ENCODE measurements at places on chromosomes 1 and 21. TPM values are rescaled to one million over a fixed set of nuclear protein-coding genes. Genes with fewer than 3 reads are reported as not detected.
A peak's percentile ranks its signal among the peaks of the same experiment; 100 is the strongest.

Gene EIF2D
- total RNA-seq: 29.2 TPM

Gene RASSF5
- 7.8 TPM for total RNA-seq

Gene SASS6
- total RNA-seq: 2.1 TPM

Gene LINGO4
- total RNA-seq: 0.77 TPM

Gene RGS8
- 0.05 TPM for total RNA-seq

Gene MXRA8
- 20.2 TPM for total RNA-seq

DNA sequence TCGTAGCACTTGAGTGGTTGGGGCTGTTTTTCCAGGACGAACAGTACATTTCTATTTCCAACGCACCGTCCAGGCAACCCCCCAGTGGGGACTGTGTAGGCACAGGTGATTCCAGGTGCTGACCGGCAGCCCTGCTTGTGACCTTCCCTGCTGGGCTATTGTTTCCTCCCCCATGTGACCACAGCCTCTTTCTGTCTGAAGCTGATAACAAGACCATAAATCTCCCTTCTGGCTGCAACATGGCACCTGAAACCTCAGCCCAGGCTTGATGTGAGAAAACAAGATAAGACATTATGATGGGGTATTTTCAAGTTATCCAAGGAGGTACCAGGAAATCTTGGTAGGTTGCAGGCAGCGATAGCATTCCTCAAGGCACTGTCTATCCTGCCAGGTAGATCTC, 48.2 kb downstream of the HLX start:
- DNase-seq: no peak

DNA sequence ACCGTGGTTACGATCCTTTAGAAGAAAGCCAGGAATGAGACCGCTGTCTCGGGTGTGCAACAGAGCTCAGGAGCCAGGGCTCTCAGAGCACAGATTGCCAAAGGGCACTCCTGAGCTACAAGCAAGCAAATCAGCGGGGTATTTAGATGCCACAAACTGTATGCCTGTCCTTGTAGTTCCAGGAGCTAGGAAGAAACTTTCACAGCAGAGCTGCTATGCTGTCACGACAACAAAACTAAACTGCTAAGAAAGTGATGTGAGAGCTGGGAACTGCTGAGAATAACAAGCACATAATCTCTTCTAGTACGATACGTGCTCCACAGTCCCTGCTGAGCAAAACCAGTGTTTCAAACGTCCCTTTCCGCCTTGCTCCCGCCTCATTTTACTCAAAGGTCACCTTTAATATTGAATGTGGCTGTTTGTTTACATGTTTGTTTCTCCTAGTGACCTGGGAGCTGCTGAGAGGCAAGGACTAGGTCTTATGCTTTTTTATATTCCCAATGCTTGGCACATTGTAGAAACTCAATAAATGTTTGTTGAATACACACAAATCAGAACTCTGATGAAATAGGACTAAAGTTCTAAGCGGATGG, 14.7 kb downstream of the GREM2 start:
- DNase-seq: no peak

- DNase-seq: no peak
These were observed 82.5 kb downstream of the C4BPA start for GRCh38 chr1:207186503-207186902.

- DNase-seq: no peak
These were observed 34.1 kb downstream of the PTPRF start for GRCh38 chr1:43564551-43565348.

DNA sequence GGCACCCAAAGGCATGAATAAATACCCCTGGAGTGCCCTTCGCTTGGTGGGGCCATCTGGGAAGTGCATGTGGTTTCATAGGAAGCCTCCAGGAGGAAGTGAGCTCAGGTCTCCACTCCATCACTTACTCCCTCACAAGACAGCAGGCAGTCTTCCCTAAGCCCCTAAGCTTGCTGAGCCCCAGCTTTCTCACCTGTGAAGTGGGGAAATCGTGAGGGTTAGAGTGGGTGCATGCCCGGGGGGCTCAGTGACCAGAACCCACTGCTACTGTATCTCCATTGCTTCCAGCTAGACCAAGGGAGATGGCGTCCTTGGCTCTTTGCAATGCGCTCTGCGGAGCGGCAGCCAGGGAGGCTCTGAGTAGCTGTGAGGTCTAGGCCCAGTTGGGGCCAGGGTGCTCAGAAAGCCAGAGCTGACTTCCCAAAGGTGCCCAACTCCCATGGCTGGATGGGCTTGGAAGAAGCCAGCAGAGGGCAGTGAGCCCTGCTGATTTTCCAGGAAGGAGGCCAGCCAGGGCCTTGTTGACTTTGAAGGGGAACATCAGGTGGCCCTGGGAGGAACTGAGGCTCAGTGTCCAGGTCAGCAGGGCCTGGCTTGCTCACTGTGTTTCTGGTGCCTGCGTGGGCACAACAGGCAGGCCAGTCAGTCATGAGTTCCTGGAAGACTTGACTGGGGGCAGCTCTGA, 27.3 kb downstream of the CDCP2 start:
- DNase-seq: peak; percentile 32

DNA sequence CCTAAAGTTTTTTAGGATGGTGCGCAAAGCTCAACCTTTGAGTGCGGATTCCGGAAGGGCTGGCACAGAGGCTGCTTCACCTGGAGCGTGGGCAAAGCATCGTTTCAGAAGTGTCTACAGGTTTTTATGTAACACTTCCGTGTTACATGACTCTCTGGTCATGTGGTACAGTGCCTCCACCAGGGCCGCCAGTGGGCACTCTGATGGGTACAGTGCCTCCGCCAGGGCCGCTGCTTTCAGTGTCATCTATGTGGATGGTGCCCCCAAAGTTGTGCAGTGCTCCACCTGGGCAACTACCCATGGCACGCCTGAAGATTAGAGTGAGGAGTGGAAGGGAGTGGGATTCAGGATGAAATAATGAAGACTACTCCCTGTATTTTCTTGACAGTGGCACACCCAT, 101.4 kb upstream of the C1orf174 start:
- no peak for DNase-seq

- DNase-seq: no peak
These were observed 114.4 kb downstream of the DMRTA2 start for GRCh38 chr1:50308878-50309277.

DNA sequence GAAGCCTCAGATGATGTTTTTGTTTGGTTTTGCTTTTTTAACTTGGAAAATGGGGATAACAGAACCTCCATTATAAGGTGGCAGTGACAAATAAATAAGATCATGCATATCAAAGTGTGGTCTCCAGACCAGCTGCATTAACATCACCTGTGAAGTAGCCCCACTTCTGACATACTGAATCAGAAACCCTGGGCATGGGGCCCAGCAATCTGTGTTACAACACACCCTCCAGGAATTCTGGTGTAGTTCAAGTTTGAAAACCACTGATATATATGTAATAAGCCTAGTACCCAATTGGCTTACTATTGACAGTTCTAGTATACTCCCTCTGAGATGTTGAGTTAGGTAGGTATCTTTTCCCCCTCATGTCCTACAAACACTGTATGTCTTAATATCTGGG, 24.1 kb upstream of the RNF19B start:
- DNase-seq: no peak

GRCh38 chr1:205678286-205679111, 1.8 kb downstream of the SLC45A3 start:
- DNase-seq: peak; percentile 45

DNA sequence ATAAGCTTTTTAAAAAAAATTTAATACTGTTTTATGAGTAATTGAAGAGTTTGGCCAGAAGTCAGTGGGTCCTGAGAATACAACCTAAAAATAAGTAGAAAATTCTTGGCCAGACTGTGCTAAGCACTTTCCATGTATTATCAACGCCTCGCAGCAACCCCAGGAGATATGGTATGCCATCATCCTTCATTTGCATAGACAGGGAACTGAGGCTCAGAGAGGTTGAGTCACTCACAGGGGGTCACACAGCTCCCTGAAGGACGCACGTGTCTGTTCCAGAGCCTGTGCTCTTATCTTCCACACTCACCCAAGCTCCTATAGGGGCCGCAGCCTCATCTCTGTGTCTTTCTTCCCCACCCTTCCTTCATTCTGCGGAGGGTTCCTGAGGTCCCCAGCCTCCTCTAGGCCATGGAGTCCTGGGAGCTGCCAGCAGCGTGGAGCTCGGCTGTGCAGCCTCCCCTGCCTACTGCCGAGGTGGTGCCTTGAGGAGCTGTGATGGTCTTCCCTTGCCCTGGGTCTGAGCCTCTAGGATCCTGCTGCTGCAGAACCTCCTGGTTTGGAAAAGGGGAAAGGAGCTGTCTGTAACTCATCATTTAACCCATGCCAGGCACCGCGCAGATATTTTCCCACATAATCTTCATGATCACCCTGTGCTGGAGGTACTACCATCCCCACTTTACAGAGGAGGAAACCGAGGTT, 30.3 kb upstream of the ECE1 start:
- no peak for DNase-seq

- DNase-seq: no peak
These were observed 173.2 kb upstream of the B3GALT2 start for GRCh38 chr1:193359631-193360030.

DNA sequence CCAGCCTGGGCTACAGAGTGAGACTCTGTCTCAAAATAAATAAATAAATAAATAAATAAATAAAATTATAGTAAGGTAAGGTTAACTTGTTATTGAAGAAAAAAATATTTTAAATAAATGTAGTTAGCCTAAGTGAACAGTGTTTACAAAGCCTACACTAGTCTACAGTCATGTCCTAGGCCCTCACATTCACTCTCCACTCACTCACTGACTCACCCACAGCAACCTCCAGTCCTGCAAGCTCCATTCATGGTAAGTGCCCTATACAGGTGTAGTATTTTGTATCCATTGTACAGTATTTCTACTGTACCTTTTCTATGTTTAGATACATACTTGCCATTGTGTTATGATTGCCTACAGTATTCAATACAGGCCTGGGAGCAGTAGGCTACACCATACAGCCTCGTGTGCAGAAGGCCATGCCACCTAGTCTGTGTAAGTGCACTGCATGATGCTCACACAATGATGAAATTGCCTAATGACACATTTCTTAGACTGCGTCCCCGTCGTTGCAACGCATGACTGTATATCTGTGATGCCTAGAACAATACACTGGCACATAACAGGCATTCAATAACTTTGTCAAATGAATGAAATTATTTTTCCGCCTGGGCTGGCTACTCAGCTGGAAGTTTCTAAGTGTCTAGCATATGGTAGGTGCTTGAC, 14.8 kb downstream of the KCNN3 start:
- DNase-seq: no peak

DNA sequence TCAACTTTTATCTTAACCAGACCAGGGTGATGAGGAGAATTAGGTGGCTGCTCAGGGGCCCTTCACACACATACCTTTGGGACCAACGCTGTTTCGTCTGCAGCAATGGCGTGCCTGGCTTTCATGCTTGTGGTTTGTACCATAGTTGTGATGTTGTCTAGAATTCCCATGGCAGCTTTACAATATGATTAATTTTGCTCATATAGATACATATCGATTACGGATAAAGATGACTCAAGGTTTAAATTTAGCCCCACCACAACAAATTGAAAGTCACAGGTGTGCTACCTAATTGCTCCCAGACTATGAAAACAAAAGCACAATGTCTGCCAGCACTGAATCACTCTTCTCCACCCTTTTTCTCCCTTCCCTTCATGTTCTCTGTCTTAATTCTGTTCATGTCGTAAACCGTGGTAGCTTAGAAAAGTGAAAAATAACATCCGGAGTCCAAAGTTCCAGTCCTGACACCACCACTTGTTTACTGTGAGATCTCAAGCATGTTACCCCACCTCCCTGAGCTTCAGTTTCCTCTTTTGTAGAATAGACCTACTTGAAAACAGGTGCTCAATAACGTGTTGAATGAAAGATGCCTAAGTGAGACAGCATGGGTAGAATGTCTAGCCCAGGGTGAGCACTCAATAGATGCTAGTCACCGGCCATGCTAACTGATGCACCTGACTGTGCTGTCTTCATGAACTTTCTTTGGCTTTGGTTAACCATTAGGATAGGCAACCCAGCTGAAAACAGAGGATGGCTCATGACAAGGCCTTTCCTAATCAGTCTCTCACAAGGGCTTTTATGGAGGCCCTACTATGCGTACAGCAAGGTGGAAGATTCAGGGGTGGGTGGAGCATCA, 22.1 kb upstream of the JUN start:
- DNase-seq: no peak

GRCh38 chr1:172321451-172321850, 99.0 kb upstream of the C1orf105 start:
- no peak for DNase-seq

DNA sequence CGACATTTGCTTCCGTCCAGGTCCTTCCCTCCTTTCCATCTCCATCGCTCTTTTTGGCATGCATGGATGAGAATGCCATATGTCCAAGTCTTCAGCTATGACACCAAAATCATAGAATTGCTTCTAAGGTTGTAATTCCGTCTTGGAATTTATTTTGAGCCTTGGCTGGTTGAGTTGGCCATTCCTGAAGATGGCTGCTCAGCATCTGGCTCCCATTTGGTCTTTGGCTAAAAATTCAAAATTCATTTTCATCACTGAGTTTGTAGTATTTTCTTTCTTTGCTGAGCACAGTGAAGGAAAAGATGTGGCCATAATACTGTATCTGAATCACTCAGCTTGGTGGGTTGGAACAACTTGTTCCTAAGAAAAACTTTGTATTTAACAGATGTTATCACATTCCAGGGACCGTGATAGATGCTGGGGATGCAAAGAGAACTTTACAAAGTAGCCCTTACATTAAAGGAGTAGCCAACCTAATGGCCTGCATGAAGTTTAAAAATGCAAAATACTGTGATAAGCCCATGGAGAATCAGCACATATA, 15.6 kb downstream of the JUN start:
- no peak for DNase-seq

DNA sequence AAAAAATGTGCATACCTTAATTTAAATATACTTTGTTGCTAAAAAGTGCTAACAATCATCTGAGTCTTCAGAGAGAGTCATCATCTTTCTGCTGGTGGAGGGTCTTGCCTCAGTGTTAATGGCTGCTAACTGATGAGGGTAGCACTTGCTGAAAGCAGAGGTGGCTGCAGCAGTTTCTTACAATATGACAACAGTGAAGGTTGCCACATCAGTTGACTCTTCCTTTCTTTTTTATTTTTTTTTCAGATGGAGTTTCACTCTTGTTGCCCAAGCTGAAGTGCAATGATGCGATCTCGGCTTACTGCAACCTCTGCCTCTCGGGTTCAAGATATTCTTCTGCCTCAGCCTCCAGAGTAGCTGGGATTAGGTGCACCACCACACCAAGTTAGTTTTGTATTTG, 2.6 kb upstream of the CFAP45 start:
- no peak for DNase-seq

DNA sequence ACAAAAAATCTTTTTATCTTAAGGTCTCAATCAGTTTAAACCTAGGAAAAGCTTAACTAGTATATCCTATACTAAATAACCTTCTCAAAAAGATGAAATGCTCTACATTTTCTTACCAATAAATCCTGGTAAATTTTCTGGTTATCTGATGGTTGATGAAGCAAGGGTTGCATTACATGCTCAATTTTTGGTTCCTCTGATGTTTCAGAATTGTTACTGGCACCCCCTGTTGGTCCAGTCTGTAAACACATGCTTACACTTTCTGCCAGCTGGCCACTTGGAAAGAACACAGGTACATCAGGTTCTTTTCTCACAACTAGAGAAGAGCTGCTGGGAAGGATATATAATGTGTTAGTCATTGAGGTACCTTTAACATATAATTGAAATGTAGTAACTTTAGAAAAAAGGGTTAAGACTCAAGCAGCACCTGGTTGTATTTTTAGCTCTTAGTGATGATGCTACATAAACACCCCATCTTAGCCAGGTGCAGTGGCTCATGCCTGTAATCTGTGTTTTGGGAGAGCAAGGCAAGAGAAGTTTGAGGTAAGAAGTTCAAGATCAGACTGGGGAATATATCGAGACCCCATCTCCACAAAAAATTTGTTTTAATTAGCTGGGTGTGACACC, 30.9 kb upstream of the TAL1 start:
- no peak for DNase-seq
